ENCODE measurements at places on chromosomes 1 and 21.

GRCh38 chr1:14759042-14759818, 160.7 kb downstream of the KAZN start:
- DNase-seq: no peak

DNA sequence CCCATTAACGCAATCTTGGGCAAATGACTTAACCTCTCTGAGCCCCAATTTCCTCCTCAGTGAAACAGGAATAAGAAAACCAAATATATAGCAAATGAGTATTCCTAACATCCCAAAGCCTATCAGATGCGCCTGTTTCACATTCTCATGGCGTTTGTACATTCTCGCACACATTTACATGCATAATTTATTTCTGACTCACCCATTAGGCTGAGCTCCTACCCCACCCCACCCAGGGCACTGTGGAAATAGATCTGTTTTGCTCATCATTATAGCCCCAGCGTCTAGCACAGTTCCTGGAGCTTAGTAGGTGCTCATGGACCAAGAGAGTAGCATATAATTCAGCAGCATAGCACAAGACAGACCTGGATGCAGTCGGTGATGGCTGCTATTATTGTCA, 146.1 kb upstream of the VANGL1 start:
- DNase-seq: no peak

DNA sequence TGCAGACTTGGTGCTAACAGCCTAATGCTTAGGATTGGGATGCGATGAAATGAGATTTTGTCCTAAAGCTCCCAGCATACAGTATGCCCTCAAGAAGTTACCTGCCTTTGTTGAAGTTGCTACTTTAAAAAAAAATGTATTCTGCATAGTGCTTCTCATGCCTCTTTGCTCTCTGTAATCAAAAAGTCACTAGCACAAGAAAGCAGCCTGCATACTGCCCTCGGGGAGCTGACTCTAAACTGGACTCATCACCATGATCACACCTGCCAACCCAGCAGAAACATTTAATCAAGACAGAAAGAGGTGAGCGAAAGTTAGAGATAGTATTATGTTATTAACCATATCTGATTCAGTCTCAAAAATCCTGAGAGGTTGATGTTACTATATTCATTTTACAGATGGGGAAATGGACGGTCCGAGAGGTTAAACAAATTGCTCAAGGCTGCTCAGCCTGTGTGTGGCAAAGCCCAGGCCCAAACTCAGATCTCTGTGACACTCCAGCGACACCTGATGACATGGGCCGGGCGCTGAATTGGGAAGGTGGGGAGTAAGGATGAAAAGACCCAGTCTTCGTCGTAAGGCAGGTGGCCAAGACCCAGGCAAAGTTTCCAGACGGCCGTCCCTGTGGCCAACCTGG, 1.1 kb downstream of the BATF3 start:
- DNase-seq: no peak

- no peak for DNase-seq
Observed at GRCh38 chr1:47334765-47335435, 1.3 kb downstream of the CMPK1 start.

DNA sequence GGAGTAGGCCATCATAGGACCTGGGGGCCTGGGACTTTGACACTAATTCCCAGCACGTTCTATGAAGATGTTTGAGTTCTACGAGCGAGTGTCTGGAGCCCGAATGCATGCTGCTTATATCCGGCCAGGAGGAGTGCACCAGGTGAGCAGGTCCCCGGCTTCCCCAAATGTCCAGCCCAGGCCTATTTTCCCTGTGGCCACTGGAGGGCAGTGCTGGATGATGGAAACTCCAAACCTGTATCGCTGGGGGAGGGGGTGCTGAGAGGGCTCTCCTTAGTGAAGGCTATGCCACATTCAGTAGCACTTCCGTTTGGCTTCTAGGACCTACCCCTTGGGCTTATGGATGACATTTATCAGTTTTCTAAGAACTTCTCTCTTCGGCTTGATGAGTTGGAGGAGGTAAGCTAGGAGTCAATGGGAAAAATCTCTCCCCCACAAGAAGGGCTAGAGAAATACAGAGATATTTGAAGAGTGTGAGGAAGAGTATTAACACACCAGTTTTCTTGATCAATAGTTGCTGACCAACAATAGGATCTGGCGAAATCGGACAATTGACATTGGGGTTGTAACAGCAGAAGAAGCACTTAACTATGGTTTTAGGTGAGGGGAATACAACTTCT, 5.2 kb upstream of the FCER1G start:
- DNase-seq: no peak

- no peak for DNase-seq
Observed at GRCh38 chr1:3019516-3020051, 1.7 kb upstream of the ACTRT2 start.

DNA sequence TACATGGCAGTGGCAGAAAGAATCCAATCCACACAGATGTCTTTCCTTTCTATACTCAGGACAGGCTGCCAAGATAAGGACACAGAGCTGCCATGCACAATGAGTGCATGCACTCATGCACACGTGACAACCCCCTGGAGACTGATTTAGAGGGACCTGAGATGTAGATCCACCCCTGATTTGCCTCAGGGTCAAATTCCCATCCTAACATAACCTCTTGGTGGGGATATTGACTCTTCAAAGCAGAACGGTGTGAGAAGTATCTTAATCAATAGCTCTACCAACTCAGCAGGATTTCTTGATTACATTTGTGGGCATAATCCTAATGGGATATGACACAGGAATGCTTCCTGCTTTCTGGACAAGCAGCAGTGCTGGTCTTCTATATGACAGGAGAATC, 125.2 kb upstream of the DSCAM start:
- DNase-seq: no peak

GRCh38 chr1:193931356-193931755, 744.9 kb upstream of the B3GALT2 start:
- DNase-seq: no peak
